NCI-H1694 treated with DMSO at 0.1 percent for 48 hours (cell line): ENCODE measurements at places on chromosomes 7 and 10.

- no peak for DNase-seq
Measured at GRCh38 chr7:127473409-127473808, 80.9 kb upstream of the ZNF800 start.

DNA sequence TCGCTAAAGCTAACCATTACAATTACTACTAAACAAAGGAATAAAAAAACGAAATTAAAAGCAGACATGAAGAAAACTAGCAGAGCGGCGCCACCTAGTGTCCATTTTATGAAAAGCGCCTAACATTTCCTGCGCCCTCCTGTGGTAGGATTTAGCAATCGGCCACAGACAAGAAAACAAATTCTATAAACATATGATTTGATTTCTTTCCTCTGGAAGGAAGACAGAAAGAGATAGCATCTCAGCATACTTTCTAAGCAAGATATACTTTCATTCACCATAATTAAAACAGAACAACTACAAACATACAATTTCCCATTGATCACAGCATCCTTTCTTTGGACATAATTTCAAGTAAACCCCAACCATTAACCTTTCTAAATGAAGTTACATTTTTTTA, 337.7 kb upstream of the NPVF start:
- peak; percentile 81 for DNase-seq

DNA sequence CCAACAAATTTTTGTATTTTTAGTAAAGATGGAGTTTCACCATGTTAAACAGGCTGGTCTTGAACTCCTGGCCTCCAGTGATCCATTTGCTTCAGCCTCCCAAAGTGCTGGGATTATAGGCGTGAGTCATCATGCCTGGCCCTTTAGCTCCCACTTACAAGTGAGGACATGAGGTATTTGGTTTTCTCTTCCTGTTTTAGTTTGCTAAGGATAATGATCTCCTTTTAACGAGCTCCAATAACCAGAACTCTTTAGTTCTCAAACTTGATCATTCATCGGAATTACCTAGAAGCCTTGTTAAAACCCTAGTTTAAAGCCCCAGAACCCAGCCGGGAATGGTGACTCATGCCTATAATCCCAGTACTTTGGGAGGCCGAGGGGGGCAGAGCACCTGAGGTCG, 481.4 kb downstream of the TYW1 start:
- DNase-seq, result no peak

DNA sequence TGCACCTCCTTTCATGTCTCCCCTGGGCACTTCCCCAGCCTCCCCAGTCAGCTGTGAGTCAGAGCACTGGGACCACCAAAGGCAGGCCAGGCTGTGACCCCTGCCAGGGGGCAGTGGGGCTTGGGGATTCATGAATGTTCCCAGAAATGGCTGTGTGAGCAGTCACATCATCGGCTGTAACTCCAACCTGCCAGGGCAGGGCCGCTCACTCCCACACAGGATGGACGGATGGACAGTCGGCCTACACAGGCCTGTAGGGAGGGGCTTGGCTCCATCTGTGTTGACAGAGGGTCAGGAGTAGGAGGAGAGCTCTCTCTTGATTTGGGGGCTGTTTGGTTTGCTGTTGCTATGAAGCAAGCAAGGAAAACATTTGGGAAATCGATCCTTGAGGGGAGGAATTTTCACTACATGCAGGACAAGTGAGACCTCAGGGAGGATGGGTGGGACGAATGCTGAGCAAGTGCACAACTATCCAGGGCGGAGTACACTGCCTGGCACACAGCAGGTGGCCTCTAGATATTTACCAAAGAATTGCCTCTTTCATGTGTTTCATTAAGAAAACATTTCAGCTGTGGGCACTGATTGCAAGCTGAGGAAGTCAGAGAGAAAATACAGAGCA, 2.9 kb upstream of the IGFBP1 start:
- DNase-seq, result no peak

DNA sequence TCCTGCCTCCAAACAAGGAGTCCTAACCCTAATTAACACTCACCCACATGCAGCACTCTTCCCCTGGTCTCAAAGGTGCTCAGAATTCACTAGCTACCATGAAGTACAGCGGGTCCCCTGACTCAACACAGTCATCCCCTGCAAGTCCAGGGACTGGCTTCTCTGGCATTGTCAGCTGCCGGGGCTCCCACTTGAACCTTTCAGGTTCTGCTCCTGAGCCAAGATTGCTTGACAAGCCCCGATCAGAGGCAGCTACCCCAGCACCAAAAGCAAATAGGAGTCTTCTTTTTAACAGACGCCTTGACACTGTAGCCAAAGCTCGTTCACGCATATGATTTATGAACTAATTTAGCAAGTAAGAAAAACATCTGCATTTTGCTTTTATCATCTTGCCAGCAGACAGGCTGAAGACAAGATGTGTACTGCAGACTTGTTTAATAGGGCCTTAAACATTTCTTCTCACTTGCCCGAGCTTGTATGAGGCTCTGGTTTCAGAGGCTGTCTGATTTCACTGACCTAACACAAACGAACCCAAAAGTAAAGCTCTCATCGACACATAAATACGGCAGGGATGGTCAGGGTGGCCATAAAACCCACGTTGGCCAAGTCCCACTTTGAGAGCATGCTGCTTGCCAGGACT, 67.6 kb upstream of the ADAM12 start:
- no peak for DNase-seq

DNA sequence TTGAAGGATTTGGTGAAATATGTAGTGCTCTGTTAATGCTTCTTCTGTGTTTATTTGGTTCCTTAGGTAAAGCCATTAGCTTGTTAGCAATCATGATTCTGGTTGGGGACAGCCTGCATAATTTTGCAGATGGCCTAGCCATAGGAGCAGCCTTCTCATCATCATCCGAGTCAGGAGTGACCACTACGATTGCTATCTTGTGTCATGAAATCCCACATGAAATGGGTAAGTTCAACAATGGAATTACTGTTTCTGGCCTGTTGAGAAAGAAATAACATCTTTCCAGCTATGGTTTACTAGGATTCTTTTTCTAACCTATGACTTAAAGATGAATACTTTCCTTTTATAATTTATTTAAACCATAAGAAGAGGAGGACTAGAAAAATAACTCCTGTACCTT, 48.9 kb downstream of the SLC39A12 start:
- DNase-seq, result no peak

DNA sequence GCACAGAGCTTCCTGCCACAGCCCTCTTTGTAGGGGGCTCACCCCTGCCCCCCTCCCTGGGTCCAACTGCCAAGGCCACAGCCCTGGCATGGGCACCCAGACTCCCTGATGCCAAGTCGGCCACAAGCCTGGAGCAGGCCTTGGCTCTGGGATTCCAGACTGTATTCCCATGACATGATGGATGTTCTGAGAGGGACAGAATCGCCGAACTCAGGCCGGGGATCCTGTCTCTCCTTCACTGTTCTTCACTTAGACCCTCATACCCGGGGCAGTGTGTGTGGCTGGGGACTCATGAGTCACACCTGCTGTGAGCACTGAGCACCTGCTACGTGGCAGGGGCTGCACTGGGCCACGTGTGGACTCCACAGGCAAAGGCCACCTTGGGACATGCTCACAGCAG, 7.9 kb downstream of the CALML5 start:
- no peak for DNase-seq

DNA sequence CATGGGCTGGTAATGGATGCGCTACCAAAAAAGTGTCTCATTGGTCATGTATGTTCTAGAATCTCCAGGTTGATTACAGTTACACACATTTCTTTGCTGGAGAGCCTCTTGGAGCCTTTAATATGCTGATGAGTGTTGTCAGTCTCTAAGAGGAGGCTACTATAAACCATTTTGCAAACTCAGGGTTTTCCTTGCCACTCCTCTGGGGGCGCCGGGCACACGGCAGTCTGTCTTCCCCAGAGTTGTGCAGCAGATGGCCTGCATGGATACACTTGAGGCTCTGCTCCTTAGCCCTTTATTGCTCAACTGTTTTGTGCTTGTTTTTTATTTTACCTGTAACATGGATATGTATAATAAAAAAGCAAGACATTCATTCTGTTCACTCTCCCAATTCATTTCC, 196.5 kb downstream of the ACTR3B start:
- DNase-seq, result no peak

DNA sequence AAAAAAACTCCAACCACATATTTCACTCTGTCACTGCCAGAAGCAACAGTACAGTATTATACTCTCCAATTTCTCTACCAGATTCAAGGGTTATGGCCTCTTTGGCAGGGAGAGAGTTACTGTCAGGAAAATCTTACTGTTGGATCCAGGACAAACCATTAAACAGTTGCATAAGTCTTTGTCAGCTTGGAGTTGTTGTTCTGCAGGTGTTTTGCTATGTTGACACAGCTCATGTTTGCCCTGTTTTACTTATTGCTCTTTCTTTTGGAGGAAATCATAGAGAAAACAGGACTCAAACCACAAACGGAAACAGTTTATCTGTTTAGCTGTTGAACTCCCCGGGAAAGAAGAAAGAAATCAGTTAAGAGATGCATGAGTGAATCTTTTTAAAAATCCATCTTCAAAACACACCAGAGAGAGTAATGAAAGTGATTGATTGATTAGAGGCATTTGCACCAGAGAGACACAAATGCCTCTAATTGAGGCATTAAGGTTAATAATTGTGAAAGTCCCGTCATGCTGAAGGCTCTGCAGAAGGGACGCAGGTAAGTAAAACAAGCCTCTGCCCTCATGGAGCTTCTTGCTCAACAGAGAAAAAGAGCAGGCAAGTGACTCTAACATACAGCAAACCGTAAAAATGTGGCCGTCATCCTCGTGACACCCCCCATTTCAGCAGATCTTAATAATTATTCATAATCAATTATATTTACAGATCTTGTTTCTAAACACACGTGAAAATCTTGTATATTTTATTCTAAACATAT, 38.7 kb upstream of the ARHGAP21 start:
- no peak for DNase-seq

GRCh38 chr7:19089797-19090196, 27.6 kb downstream of the TWIST1 start:
- no peak for DNase-seq

GRCh38 chr10:91653219-91653870, 20.5 kb upstream of the PPP1R3C start:
- DNase-seq, result no peak

DNA sequence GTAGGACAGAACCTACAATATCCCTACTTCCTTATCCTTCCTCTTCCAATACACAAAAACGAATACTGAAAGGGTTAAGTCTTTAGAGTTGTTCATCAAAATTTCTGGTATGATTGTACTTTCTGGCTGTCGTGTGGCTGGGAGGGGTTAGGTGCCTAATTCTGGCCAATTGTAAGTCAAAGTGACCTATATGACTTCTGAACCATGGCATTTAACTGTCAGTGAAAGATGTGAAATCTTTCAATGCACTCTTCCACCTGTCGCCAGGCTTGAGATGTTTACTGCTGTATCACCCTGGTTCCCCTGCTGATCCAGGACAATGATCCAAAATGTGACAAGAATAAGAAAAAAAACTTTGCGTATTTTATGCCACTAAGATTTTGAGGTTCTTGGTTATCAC, 20.8 kb downstream of the EPC1 start:
- no peak for DNase-seq

DNA sequence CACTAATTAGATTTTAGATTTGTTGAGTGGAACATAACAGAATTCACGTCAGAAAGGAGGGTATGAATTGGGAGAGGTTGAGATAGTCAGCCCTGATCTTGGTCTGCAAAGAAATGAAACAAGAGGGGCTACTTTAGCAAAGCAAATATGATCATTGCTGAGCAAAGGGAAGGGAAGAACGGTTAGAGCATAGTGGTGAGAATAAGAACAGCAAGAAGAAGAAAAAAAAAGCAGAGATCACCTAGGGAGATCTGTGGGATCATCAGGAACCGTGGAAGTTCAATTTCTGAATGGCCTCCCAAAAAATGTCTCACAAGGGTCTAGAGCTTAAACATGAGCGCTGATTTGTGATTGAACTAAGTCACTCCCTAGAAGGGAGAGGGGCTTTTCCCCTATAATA, 156.1 kb downstream of the DGKI start:
- DNase-seq, result no peak

DNA sequence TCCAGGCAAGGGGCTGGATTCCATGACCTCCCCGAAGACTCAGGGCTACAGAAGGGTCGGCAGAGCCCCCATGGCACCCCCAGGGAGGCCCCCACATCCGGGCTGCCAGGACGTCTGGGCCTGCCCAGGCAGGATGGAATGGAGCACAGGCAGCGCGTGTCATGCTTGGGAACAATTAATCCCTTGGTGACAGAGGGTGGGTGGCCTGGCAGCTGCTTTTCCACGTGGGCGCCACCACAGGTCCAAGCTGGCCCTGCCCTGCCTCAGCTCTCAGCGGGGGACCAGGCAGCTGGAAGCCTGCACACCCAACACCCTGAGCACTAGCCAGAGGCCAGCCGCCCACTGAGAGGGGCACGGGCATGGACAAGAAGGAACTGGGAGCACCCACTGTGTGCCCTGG, 11.4 kb downstream of the ELN start:
- peak; percentile 53 for DNase-seq

- peak; percentile 45 for DNase-seq
Measured at GRCh38 chr7:5421714-5422395, 1.8 kb downstream of the TNRC18 start.

DNA sequence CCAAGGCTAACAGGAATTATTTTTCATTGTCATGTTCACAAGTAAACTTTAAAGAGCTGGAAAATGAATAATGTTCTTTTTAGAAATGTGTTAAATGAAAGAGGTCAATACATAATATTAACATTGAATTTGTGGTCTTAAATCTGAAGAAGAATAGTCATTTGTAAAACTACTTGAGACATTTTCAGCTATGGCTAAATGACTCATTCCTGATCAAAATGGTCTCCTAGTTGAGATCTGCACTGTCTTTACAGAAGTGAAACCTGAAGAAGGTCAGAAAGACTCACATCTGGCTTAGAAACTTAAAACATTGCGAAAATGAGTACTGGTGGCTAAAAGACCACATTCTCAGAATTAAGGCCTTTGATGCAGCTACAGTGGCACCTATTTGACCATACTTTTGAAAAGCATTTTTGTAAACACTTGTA, 5.9 kb downstream of the PIK3CG start:
- no peak for DNase-seq

DNA sequence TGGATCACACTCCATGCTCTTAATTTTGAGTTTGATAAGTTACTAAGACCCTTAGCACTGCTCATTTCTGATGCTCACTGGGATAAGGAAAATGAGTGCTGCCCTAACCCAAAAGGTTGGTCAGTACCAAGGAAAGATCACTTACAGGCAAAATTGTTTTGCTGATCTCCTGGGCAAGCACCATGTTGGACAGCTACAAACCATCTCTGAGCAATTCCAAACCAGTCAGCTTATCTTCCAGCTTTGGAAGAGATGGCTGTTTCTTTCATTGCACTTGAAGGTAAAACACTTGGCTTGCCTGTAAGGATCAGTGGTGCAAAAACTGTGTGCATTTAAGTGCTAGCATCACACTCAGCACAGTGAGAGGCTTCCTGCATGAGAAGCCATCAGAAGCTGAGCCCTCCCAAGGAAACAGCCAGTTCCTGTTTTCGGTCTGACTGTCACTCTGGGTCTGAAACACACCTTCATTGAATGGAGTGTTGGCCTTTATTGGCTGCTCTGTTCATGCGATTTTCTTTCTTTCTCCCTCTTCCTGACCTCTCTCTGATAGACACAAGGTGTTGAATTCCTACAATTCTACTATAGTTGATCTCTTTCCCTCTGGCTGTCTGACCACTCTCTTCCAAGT, 126.4 kb upstream of the GHITM start:
- no peak for DNase-seq

- no peak for DNase-seq
Measured at GRCh38 chr10:118953598-118954393, 75.7 kb upstream of the NANOS1 start.
